ENCODE measurements at places on chromosomes 5 and 9. TPM values are rescaled to one million over a fixed set of nuclear protein-coding genes. Genes with fewer than 3 reads are reported as not detected.

LECT2 gene
- not detected for total RNA-seq

GFI1B gene
- not detected for total RNA-seq

TAL2 gene
- not detected for total RNA-seq

MELK gene
- total RNA-seq: 6.0 TPM

DMAC1 gene
- 8.7 TPM for total RNA-seq

CMYA5 gene
- total RNA-seq: 1.3 TPM

SOHLH1 gene
- not detected for total RNA-seq

SLC6A19 gene
- not detected for total RNA-seq

LHFPL2 gene
- 104 TPM for total RNA-seq

NINJ1 gene
- 58.6 TPM for total RNA-seq

F2RL2 gene
- 5.4 TPM for total RNA-seq

CCL21 gene
- not detected for total RNA-seq

CBY3 gene
- total RNA-seq: not detected

AIF1L gene
- under 0.01 TPM for total RNA-seq

SPATA9 gene
- total RNA-seq: 0.71 TPM

PARP8 gene
- total RNA-seq: 17.9 TPM

INSL4 gene
- total RNA-seq: not detected

TRAPPC13 gene
- 23.9 TPM for total RNA-seq

RAD17 gene
- total RNA-seq: 17.0 TPM

MCIDAS gene
- total RNA-seq: not detected

NPR3 gene
- total RNA-seq: 422 TPM

PCDHB9 gene
- 0.09 TPM for total RNA-seq

CCIN gene
- 0.57 TPM for total RNA-seq

SPINK6 gene
- total RNA-seq: 15.6 TPM

ADGRD2 gene
- not detected for total RNA-seq

EIF4EBP3 gene
- total RNA-seq: 1.7 TPM

SPAG8 gene
- 1.2 TPM for total RNA-seq

SPATA31C1 gene
- not detected for total RNA-seq

WDR38 gene
- total RNA-seq: not detected

GLRA1 gene
- not detected for total RNA-seq

SLC4A9 gene
- not detected for total RNA-seq

RASGRF2 gene
- total RNA-seq: 8.0 TPM

PDE6A gene
- not detected for total RNA-seq

PRSS3 gene
- total RNA-seq: 28.4 TPM

FBXO10 gene
- total RNA-seq: 9.2 TPM

All from smooth muscle cell of bladder (primary cell).